Stimulated activated CD8-positive, alpha-beta memory T cell treated with anti-CD3 and anti-CD28 coated beads, Interleukin-2, amount 100 ng/mL, for 1 hour (primary cell): ENCODE measurements at places on chromosomes 16 and 17.
A peak's percentile ranks its signal among the peaks of the same experiment; 100 is the strongest.

- DNase-seq: no peak
These were observed 290.4 kb downstream of the ABCC12 start for GRCh38 chr16:47865337-47865855.

- no peak for DNase-seq
These were observed 2.4 kb downstream of the RNF157 start for GRCh38 chr17:76237859-76238313.

DNA sequence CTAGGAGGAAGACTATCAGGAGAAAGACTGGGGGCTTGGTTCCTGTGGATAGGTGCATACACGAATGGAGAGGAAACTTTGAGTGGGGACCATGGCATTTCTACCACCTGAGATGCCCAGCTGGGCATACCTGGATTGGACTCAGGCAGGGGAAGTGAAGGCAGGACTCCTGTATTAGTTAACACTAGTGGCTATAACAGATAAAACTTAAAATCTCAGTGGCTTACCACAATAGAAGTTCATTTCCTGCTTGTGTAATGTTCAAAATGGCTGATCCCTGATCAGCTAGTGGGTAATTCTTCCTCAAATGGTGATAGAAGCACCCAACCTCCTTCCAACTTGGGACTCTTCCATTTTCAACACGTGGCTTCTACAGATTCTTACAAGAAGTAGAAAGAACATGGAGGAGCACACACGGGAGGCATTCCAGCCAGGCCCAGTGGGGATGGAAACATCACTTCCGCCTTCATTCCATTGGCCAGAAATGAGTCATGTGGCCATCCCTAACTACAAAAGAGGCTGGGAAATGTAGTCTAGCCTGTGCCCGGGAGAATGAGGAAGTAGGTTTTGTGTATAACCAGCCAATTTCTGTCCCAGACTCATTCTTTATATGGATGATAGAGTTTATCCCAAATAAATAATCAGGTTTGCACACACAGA, 112.1 kb downstream of the UTP18 start:
- no peak for DNase-seq

DNA sequence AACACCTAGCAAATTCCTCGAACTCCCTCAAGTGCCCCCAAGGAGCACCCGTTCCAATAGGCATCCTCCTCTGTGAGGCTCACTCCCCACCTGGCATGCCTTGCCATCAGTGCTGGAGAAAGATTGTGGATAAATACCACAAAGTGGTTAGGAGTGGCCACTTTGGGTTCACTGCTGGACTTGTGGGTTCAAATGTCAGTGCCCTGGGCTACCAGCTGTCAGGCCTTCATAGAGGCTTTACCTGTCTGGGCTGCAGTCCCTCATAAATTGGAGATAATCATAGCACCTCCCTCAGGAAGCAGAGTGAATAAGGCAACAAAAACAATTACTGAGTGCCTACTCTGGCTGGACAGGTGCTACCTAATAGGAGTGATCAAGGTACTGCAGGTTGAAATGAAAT, 1.5 kb upstream of the SYT17 start:
- DNase-seq: no peak

GRCh38 chr17:38994026-38994425, 26.8 kb upstream of the FBXO47 start:
- no peak for DNase-seq

DNA sequence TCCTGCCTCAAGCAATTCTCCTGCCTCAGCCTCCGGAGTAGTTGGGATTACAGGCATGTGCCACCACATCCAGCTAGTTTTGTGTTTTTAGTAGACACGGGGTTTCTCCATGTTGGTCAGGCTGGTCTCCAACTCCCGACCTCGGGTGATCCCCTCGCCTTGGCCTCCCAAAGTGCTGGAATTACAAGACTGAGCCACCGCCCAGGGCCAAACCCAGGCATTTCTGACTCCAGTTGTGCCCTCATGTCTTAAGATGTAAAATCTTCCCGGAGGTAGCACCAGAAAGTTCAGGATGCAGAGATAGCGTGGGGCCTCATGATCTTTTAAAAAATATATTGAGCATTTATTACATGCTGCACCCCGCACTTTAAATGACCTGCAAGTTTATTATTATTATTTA, 12.8 kb upstream of the SMG1 start:
- DNase-seq: no peak

- no peak for DNase-seq
These were observed 173.5 kb downstream of the BCAS3 start for GRCh38 chr17:60851181-60851580.

DNA sequence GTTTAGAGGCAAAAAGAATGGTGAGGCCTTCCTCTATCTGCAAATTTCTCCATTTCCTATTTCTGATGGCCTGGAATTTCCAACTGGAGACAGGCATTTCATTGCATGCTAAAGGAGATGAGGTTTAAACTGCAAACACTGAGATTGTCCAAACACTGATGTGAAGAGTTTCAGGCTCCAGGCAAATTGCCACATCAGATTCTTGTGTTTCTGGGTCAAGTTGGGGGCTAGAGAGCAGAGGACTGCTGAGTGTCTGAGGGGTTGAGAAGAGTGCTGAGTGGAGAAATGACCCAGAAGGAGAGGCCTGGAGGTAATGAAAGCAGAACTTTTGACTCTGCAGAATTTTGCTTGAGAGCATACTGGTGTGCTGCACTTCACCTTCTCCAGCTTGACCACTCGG, 216.7 kb upstream of the MPHOSPH6 start:
- DNase-seq: no peak

DNA sequence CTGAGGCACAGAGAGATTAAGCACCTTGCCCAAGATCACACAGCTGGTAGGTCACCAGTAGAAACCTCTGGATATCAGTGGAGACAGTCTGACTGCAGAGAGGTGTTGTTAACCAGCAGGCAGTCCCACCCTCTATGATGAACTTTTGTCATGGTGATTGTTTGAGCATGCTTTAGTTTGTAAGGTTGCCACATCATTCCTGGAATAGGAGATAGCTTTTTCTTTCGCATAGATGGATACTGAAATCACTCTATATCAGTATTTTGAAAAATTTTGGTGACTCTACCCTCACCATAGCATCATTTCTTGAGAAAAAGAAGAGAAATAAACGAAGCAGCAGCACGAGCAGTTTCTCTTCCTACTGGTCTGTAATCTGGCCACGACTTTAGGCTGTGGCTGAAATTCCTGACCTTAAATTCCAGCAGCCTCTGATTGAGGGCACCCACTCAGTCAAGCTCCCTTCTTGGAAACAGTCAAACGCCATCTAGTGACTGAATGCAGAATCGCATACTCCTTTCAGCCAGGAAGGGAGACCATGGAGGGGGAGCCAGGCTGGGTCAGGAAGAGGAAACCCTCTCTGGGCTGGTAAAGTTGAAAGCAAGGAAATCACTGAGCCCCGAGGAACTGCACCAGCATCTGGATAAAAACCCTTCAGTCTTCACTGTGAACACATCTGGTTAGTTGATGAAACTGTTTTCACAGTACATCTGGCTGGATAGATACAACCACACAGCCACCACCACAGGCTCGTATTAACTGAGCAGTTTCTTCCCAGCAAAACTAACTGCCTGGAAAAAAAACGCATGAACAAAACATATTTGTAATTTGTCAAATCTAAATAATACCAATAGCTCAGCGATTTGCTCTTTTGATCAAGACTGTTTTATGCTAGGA, 108.5 kb upstream of the XYLT1 start:
- peak; percentile 7 for DNase-seq

GRCh38 chr16:27690608-27691007, 140.7 kb downstream of the KATNIP start:
- DNase-seq: no peak

DNA sequence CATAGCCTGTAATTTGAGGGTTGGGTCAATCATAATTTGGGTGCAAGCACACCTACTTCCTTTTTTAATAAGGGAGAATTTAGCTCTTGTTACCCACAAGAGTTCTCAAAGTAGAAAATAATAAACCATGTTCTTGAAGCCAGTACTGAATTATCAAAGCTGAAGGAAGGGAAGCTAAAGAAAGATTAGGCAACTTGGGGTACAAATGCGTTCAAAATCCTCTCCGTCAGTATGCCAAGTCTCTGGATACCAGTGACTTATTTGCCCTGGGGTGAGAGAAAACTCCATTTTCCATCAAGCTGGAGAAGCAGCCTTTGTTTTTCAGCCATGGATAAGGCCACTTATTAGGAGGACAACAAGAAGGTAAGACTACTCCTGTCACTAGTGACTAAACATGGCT, 23.5 kb upstream of the DHRS13 start:
- DNase-seq: no peak

DNA sequence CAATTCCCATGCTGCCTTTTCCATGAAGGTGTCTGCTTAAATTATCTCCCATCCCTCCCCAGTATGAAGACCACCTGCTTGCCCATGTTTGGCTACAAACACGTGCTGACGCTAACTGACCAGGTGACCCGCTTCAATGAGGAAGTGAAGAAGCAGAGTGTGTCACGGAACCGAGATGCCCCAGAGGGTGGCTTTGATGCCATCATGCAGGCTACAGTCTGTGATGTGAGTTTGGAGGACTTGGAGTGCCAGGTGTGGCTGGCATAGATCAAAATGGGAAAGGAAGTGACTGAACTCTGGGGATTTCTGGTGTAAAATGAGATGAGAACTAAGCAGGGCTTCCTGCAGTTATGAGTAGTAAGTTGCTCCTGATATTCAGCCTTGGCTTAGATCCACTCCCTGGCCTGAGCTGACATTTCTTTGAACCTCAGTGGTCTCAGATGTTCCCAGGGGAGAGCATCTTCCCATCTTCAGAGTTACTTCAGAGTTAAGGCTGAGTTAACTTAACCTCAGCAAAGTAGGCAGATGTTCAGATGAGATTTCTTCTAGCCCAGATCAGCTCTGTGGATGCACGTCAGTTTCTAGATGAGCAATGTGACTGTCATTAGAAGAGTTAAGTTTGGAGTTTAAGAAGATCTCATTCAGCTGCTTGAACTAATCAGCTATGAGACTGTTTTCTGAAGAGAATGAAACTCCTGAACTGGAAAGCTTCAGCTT, 32.7 kb downstream of the ITGB3 start:
- DNase-seq: no peak

DNA sequence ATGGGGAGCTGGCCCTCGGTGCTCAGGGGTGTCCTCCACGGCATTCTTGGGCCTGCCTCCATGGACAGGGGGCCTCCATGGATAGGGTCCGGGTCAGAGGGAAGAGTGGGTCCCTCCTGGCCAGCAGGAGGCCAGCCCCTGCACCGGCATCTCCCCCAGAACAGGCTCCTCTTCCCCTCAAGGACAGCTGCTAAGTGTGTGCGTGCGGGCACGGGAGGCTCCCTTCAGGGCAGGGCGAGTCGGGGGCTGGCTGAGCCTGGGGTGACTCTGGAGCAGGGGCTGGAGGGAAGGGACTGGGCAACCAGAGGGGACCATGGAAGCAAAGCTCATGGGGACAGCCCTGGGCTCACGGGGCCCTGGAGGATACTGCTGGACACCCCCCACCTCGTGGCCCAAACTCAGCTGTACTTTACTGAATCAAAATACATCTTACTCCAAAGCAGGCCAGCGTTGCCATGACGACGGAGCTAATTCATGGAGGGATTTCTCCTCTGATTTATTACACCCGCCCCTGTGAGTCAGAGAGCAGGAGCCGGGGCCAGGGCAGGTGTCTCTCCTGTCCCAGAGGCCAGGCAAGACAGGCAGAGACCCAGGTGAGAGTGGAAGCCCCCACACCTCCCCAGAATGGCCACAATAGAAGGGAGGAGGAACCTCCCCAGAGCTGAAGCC, 2.1 kb downstream of the CASKIN1 start:
- DNase-seq: no peak

- DNase-seq: no peak
These were observed 3.1 kb upstream of the MT1X start for GRCh38 chr16:56679078-56679730.

GRCh38 chr16:56048425-56049105, 142.7 kb upstream of the GNAO1 start:
- DNase-seq: no peak

DNA sequence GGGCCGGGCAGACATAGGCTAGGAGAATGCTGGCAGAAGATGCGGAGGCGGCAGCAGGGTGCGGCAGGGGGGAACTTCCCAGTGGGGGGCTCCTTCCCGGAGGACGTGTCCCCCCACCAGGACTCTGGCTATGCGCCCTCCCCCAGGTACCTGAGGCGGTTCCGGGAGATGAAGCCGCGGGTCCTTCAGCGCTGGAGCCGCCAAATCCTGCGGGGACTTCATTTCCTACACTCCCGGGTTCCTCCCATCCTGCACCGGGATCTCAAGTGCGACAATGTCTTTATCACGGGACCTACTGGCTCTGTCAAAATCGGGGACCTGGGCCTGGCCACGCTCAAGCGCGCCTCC, 3.4 kb downstream of the WNK4 start:
- no peak for DNase-seq

- DNase-seq: no peak
These were observed 20.9 kb downstream of the HLF start for GRCh38 chr17:55285340-55286301.

DNA sequence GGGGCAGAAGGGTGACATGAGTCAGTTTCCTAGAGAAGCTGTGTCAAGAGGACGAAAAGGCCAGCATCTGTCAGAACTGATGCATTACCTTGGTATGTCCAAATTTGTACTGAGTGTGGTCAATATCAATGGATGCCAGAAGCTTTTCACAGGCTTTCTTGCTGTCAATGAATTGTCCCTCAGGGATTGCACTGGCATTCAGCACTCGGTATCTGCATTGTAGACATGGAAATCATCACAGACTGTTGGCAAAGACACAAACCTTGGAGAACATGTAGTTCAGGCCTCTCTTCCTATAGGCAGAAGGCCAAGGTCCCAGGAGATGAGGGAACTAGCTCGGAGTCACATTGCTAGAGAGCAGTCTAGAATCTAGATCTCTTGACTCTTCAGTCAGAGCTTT, 16.6 kb downstream of the MYH3 start:
- no peak for DNase-seq

DNA sequence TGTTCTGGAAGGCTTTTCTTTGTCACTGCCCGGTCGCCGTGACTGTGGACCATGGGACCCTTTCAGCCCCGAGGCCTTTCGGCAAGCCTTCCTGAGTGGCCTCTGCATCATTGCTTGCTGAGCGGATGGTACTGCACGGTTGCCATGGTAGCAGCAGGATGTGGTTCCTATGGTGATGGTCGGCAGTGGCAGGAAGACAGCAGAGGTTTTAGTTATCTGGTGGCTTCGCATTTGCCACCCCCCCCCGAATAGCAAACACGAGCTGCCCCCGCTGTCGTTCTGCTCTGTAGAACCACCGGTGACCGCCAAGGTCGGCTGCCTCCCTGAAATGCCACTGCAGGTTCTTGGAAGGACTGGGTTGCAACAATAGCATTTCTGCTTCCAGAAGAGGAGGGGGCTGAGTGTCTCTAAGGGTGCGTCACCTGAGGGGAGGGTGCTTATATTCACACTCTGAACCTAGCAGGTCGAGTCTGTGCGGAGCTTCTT, 76.6 kb downstream of the CMIP start:
- DNase-seq: peak; percentile 65

GRCh38 chr16:11452746-11453389, 107.6 kb downstream of the RMI2 start:
- no peak for DNase-seq

- no peak for DNase-seq
These were observed at the start of gene SECTM1 for GRCh38 chr17:82333279-82334171. Gene SECTM1, minus strand, starts transcription at chr17:82333766. Its CDS starts 6,526 bp downstream, at chr17:82327240.
